ENCODE measurements at places on chromosomes 4 and X.

DNA sequence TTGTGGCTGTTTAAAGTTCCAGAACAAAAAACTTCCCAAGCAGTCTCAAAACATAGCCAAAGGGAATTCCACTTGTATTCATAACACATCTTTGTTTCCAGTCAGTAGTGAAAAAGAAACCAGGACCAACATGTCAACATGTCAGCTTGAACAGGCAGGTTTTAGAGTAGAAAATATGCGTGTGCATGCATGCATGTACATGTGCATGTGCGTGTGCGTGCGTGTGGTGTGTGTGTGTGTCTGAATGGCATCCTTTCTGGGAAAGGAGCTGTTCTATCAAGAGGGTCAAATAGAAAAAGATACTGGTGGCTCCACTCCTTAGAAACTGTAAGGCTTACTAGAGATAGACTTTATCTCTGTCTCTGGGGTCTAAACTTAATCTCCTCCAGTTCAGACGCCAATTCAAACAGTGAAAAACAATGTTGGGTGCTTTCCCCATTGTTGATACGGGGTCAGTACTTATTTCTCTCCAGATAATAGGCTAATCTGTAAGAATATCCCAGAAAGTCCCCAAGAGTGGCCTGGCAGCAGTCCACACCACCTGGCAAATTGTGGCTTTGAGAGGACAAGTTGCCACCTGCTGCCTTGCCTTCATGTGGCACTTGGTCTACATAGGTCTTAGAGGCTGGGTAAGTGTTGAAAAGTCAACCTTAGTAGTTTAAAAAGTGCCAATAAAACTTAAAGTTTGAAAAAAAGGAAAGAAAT is 110.4 kb downstream of the SCD5 start:
- no peak for DNase-seq

GRCh38 chrX:4560192-4560591 is 846.7 kb upstream of the PRKX start:
- no peak for DNase-seq

GRCh38 chr4:3810111-3810680 is 44.0 kb downstream of the ADRA2C start:
- peak; percentile 40 for DNase-seq

- no peak for DNase-seq
Observed at GRCh38 chr4:186932631-186933187, 209.1 kb upstream of the FAT1 start.

DNA sequence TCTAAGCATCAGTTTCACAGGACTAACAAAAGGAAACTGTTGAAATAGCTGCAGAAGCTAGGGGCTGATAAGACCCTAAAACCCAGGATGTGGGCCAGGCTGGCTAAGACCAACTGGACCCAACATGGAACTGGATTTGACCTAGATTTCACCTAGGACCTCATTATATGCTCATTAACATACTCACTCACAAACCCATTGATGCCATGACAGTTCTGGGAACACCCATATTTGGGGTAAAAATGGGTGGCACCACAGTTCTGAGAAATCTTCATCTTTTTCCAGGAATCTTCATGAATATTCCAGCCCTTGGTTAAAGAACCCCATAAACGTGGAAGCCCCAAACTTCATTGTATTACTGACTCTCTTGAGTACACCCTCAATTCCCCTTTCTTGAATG is 41.1 kb downstream of the HSD17B13 start:
- DNase-seq = no peak

- no peak for DNase-seq
Observed at GRCh38 chr4:74934016-74934831, 1.3 kb downstream of the PARM1 start.

Data from NCI-H1092 treated with DMSO at 0.1 percent for 48 hours (cell line).